AG09319 (cell line): ENCODE measurements at places on chromosomes 5 and 9.
A peak's percentile ranks its signal among the peaks of the same experiment; 100 is the strongest.

DNA sequence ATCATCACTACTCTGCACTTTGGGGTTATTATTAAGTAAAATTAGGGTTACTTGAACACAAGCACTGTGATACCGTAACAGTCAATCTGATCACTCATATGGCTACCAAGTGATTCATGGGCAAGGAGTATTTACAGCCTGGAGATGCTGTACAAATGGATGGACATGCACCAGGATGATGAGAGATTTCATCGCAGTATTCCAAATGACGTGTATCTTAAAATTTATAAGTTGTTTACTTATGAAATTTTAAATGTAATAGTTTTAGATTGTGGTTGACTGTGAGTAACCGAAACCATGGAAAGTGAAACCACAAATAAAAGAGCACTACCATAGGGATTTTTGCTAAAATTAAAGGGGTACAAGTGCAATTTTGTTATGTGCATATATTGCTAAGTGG lies 462.2 kb upstream of the PTGER4 start:
- no peak for DNase-seq

GRCh38 chr9:86756576-86757381 lies 190.5 kb downstream of the GAS1 start:
- DNase-seq, result no peak

GRCh38 chr9:87338088-87338989 lies 159.3 kb upstream of the DAPK1 start:
- no peak for DNase-seq

- no peak for DNase-seq
These were observed 58.1 kb downstream of the PIP5K1B start for GRCh38 chr9:68763104-68763503.

DNA sequence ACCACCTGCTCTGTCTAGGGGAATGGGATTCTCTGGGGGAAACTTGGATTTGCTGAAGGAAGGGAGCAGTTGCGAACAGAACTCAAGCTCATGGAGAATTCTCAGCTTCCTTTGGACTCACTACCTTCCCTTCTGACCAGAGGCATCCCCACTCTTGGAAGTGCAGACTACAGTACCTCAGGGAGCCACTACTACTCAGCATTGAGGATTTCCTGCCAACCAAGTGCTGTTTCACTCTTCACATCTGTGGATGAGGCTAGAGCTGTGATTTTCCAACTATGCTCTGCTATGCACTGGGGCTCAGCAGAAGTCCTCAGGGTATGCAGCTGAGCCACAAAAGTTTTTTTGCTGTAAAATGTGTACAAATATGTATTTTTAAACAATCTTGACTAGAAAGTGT lies 43.9 kb downstream of the MACROH2A1 start:
- no peak for DNase-seq

- DNase-seq, result no peak
These were observed 114.1 kb downstream of the PCSK5 start for GRCh38 chr9:76004526-76004925.

GRCh38 chr9:99573085-99573484 lies 248.6 kb upstream of the NR4A3 start:
- DNase-seq, result no peak

DNA sequence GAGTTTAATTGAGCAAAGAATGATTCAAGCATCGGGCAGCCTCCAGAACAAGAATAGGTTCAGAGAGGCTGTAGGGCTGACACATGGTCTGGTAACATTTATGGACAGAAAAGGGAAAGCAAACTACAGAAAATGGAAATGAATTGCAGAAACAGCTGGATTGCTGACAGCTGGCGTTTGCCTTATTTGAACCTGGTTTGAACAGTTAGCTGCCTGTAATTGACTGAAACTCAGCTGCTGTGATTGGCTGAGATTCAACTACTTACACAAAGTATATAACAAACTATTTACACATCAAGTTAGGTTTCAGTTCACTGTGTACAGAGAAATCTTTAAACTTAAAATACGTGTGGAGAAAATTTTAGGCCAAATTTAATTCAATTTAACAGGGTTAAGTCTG lies 441.7 kb downstream of the PRELID2 start:
- DNase-seq, result no peak

GRCh38 chr9:98998441-98999151 lies 54.9 kb downstream of the COL15A1 start:
- DNase-seq, result peak; percentile 44

DNA sequence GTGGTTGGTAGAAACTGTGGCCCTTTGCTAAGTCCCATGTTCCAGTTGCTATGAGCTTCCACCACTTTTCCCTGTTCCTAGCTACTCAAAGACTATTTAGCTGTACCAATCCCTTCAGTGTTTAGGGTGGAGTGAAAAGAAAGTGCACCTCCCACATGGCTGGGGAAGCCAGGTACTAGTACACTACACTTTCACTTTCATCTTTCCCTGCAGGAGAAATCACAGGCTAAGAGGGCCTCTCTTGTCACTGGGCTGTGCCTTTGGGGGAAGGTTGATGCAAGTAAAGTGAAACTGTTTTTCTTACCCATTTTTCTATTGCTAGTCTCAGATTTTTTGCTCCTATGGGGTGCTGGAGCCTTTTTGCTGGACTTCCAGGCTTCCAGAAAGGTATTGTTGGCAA lies 33.5 kb upstream of the CKS2 start:
- no peak for DNase-seq

DNA sequence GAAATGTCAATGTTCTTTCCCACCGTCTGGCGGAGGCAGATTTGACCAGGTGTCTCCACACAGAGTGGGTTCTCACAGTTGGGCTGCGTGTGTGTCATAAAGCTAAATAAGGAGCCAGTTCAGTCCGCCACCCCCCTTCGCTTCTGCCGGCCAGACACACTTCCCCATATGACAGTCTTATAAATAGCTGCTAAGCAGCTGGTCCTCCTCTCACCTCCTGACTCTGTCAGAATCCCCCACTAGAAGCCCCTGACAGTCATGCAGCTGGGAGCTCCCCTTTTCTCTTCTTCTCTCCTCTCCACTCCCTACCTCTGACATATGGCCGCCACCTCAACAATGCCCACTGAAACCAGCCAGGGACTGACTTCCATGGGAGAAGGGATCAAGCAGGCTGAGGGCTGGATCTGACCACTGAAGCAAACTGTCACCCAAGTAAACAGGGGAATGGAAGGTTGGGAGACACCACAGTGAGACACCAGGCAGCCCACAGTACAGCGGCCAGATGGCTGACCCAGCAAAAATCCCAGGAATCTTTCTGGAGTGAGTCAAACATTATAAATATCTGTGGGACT lies 141.9 kb upstream of the EFNA5 start:
- no peak for DNase-seq

GRCh38 chr9:121622387-121623203 lies 28.8 kb upstream of the DAB2IP start:
- DNase-seq, result peak; percentile 66

DNA sequence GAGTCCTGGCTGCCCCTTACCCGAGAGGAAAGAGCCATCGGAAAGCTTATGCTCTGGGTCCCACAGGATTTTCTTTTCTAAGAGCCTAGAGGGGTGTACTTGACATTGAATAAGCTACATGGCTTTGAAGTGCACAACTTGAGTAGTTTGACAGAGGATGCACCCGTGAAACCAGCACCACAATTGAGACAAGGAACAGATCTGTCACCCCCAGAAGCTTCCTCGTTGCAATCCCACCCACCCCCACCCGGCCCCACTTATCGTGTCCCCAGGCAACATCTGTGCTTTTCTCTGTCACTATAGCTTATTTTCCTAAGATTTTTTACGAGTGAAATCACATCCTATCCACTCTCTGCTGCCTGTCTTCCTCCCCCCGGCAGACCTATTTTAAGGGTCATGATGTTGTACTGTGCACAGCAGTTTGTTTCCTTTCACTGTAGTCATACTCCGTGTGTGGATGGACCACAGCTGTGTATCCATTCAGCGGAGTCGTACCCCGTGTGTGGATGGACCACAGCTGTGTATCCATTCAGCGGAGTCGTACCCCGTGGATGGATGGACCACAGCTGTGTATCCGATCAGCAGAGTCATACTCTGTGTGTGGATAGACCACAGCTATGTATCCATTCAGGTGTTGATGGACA lies 8.8 kb upstream of the FCN2 start:
- no peak for DNase-seq

- DNase-seq, result no peak
These were observed 1163.4 kb upstream of the CDH6 start for GRCh38 chr5:30030101-30030500.

DNA sequence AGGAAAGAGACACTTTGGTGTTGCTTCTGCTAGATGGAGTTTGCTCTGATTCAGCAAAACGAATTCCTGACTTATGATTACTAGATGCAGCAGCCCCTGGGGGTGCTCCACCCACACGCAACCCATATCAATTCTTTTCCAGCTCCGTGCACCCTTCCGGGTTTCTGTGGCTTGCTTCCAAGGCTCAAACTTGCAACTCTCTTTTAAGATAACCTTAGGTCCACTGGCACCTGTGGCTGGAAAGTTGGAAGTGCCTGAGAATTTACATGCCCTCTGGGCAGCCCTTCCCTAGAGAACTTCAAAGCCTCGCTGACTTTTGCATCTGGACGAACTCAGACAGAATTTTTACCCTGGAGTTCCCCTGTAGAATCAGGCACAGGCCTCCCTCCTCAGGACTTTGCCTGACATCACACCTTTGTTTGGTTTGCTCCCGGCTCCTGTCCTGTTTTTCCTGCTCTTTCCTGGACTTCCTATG lies 224.9 kb downstream of the SNX18 start:
- no peak for DNase-seq

DNA sequence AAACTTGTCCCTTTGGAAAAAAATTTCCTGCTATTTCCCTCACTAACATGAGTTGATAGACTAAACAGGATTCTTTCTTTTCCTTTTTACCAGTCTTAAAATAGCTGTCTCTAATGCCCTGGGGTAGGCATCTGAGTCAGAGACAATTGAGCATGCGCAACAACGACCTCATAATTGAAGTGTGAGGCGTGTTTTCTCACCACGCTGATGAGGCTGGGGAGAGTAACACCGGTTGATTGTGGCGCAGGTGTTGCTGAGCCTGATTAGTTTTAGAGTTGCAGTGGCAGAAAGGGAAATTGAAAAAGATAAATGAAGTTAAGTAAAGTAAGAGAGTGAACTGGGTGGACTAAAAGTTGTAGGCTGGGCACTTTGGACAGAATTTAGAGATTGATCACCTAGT lies 213.7 kb downstream of the TLR4 start:
- DNase-seq, result no peak

DNA sequence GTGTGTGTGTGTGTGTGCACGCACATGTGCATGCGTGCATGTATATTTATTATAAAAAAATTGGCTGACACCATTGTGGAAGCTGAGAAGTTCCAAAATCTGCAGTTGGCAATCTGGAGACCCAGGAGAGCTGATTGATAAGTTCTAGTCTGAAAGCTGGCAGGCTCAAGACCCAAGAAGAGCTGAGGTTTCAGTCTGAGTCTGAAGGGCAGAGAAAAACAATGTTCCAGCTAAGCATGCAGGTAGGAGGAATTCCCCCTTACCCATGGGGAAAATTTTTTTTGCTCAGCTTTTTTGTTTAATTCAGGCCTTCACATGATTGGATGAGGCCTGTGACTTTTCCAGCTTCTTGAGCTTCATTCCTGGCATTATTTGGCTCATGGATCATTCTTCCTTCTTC lies 31.2 kb upstream of the ACTBL2 start:
- DNase-seq, result no peak

GRCh38 chr5:55030220-55030619 lies 6.2 kb downstream of the GZMK start:
- no peak for DNase-seq

DNA sequence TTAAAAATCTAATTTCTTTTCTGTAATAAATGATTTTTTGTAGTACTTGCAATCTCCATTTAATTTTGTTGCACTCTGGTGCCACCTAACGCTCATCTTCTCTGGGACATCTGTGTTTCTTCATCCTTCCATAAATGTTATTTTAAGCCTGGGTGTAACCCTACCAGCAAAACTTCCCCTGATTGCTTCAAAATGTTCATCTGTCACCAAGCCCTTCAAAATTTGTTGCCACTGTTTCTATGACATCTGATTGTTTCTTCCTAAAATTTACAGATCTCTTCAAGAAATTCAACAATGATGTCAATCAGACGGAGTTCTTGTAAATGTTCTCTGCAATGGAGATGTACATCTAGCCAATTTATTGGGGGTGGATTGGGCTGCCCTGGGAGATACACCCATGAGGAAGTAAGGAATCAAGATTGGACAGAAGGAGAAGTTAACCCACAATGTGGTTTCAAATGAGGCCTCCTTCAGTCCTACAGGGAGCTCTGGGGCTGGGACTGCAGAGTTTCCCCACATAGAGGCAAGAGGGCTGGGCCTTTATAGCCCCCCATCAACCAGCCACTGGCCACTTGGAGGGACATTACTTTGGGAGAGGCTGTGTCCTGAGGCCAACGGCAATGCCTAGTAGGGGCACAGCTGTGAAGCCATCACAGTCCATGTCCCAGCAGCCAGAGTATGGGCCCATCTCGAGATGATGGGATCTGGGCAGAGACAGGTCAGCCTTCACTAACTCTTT lies 23.3 kb downstream of the MCTP1 start:
- DNase-seq, result peak; percentile 4

DNA sequence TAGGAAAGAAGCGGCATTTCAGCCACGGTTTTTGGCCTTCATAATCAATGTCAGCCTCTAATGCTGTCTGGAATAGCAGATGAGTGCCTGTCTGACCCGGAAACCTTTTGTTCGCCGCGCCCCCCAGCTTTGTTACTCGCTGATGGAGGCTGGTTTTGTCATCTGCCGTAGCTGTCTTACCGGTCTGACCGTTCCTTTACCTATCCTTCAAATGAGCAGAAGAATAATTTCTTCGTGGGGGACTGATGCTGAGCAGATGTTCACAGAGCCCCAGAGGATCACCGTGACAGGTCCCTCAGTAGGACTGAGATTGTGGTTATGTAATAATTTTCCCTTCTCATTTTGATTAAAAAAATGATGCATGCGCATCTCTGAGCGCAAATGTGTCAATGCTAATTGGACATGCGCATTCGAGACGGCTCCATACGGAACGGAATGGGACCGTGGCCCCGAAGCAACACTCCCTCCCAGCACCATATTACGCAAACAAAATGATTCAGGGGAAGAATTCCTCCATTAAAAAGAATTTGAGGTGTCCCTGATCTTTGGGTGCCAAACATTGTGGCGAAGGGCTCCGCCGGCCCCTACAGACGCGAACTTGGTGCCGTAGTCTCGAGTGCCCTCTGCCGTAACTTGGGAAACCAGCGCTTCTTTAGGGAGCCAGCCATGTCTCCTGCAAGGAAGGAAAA lies 27.6 kb downstream of the TLX3 start:
- DNase-seq, result peak; percentile 15
